ENCODE measurements at places on chromosomes 4 and X.

GRCh38 chr4:55186123-55186522 lies 60.7 kb upstream of the KDR start:
- DNase-seq: no peak

DNA sequence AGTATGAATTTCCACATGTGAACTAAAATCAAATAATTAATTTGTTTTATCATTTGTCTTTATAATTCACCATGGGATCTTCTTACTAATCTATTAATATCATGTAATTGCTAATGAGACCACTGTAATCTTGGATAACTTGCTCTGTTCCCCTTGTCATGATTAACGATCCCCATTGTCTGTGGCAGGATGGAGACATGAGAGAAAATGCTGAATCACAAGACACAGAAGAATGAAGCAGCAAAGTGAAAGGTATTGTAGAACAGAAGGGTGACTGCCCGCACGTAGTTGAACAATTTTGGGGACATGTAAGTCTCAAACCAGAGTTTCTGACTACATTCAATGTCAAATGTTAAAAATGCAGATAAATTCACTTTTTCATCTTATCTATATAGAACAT lies 135.2 kb downstream of the EPHA5 start:
- DNase-seq: no peak

- DNase-seq: no peak
Measured at GRCh38 chrX:153491351-153491914, 3.3 kb upstream of the BGN start.

DNA sequence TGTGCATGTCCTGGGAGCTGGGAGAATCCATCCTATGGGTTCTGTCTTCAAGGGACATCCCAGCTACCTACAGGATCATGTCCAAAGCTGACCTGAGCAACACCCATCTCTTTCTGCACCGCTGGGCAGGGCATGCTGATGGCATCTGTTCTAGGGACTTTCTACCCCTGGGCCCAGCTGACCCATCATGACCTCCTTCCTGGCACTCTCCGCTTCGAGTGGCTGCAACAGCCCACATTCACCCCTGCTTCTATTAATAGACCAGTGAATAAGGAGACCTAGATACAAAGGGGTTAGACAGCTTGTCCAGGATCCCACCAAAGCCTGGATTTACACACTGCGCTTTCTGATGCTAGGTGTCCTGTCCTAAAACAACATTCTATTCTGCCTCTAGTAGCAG lies 44.6 kb upstream of the GPR173 start:
- DNase-seq: no peak

- no peak for DNase-seq
Measured at GRCh38 chr4:146367347-146367746, 153.0 kb downstream of the REELD1 start.

DNA sequence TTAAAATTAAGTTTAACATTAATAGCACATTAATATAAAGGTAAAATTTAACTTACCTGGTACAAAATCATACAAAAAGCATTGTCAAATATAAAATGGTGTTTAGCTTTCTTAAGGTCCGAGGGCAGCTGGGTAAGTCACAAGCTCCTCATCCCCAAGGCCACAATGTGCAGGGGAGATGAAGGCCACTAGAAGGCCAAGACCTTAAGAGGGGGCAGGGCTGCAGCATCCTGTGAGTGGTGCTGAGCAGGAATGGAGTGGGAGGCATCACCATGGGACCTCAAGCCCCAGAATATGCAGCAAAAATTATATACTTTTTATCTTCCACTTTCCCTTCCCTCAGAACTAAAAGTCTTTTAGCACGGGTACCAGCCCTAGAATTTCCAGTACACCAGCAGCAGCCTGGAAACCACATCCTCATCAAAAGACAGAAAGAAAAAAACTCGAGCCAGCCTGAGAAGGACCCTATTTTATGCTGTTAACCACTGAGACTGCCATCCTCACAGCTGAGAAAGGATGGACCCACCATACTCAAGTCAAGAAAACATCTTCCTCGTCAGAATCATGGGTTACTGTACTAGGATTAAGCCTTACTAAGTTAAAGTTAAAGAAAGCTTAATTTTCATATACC lies 13.0 kb upstream of the RHOXF2 start:
- DNase-seq: no peak

GRCh38 chrX:25144043-25144940 lies 128.5 kb upstream of the ARX start:
- DNase-seq: peak; percentile 8

Measured in substantia nigra (tissue), 51 donors.